ENCODE measurements at places on chromosomes 6 and 20.
A peak's percentile ranks its signal among the peaks of the same experiment; 100 is the strongest.

DNA sequence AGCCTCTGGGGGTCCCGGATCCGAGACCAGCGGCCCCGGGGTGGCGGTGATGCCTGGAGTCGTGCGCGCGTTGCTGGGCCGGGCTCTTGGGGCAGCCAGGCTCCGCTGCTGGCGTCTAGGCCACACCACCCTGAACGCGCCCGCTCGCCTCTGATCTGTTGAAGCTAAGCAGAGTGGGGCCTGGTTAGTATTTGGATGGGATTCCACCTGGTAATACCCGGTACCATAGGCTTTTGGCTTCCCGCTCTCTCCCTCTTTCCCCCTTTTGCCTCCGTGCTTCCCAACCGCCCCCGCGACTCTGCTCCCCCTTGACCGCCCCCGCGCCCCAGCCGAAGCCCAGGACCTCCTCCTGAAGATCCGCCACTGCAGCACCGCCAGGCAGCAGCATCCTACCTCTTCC, 1383.5 kb upstream of the DEFB115 start:
- peak; percentile 78 for DNase-seq

DNA sequence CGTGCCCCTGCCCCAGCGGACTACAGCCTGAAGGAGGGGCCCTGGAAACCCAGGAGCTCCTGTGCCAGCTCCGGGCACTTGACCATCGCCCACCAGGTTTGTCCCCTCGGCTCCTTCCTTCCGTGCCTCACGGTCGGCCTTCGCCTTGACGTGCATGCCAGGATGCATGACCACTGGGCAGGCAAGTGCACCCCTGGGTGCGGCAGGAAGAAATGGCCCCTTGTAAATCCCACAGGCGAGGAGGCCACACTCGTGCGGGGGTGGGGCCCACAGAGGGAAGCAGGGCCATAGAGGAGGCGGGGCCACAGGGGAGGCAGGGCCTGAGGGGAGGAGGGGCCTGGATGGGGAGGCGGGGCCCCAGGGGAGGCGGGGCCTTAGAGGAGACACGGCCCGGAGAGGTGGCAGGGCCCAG, 81.7 kb downstream of the YTHDF1 start:
- DNase-seq, result peak; percentile 66

DNA sequence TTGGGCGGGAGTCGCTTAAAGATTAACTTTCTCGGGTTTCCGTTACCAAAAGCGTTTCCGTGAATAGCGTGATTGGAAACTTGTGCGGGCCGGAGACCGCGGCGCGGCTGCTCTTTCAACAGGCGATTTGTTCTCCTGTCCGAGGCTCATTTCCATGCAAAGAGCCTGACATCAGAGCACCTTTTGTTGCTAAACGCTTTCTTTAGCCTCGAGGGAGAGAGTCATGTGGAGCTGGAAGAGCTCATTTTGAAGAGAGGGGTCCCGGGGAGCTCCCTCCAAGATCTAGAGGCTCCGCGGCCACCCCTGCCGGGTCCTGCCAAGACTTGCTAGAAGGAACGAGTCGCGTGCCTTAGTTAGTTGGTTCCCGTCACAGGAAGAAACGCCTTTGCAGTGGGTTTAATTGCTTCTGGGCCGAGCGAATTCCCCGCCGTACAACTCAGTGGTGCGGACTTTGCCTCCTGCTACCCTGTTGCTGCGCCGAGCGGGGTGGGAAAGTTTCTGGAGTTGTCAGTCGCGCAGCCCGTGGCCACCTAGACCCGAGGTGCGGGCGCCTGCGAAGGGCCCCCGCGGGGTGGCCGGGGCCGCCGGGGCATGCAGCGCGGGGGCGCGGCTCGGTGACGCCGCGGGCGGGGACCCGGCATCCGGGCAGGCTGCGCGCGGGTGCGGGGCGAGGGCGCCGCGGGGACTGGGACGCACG, at the start of gene SASH1:
Gene SASH1 (plus strand): TSS at position 489 of the 697 bp plus-strand sequence. CDS start 230 bp downstream, outside the sequence.
- peak; percentile 85 for DNase-seq

- no peak for DNase-seq
Measured at GRCh38 chr6:30885999-30886896, 1.9 kb downstream of the DDR1 start.

DNA sequence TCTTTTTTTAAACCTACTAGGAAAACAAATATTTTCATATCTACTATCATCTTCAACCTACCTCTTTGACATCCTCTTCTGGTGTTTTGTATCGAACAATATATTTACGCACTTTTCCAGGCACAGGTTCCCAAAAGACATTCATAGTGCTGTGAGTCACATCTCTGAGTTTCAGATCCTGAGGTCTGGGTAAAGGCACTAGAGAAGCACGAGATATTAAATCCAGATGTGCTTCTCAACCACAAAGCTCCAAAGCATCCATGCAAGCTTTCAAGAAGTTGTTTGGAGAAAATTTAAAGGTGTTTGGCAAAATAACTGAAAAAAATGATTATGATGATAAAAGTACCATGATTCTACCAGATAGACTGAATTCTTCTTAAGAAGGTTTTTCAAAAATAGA, 62.7 kb downstream of the COL12A1 start:
- DNase-seq, result no peak

DNA sequence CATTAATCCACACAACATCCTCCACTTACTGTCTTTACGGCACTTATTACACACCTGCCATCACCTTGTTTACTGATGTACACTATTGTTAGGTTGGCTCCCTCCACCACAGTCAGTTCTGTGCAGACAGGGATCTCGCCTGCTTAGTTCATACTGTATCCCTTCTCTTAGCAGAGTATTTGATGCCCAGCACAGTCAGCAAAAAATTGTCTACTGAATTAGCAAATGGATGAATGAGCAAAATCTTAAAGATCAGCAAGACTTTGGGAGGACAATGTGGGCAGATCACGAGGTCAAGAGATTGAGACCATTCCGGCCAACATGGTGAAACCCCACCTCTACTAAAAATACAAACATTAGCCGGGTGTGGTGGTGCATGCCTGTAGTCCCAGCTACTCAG, 109.8 kb upstream of the ATXN1 start:
- no peak for DNase-seq

DNA sequence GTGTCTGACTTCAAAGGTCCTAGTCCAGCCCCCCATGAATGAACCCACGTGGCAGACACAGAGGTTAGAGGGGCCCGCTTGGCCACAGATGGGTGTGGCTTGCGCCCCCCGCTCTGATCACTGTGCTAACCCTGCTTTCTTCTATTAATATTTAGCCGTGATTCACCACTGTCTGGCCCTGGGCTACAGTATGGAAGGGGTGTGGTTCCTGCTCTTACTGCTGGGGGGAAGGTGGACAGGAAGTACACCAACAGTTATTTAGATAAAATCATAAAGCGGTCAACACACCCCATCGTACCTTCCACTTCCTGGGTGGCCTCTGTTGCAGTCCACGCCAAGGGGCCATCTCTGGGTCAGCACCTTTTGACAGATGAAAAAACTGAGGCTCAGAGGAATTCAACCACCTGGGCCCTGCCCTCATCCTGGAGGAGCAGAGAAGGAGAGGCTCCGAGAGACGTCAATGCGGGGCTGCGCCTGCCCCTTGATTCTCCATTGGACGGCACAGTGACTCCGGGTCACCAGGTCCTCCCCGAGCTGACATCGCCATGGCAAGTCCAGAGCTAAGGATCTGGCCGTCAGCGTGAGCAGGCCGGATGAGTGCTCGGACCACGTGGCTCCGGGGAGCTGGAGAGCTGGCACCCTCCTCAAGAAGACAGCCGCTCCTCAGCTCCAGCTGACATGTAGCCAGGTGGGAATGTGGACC, 206.3 kb downstream of the PREX1 start:
- DNase-seq, result peak; percentile 44

- DNase-seq, result no peak
Measured at GRCh38 chr6:124927806-124928205, 34.4 kb upstream of the RNF217 start.

DNA sequence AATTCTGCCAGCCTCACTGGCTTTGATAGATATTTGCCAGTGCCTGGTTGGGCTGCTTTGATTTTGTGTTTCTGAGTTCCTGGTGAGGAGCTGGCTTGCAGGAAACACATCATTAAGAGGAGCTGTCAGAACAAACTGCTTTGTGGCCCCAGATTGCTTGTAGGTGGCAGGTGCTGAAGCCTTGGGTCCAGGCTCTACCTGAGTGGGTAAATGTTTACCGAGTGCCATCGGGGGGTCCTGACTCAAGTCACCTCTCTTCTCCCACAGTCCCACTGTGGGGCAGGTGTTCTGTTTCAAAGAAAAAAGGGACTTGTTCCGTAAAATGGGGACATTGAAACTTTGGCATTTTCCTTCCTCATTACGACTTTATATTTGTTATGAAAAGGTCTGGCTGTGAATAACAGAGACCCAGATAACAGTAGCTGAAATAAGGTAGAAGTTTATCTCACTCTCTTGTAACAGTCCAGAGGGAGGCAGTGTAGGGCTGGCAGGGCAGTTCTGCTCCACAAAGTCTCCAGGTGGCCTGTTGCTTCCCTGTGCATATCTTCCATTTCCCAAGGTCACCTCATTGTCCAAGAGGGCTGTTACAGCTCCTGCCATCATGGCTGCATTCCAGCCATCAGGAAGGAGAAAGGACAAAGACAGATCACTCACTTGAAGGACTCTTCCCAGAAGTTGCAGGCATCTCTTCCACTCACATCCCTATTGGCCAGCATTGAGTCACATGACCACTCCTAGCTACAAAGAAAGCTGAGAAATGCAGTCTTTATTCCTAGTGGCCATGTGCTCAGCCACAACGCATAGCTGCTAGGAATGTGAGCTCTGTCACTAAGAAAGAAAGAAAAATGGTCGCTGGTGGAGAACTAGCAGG, 149.9 kb upstream of the KCNG1 start:
- DNase-seq, result no peak

- no peak for DNase-seq
Measured at GRCh38 chr6:147149092-147149491, 55.1 kb upstream of the STXBP5 start.

GRCh38 chr6:15399641-15400470, 154.0 kb downstream of the JARID2 start:
- DNase-seq, result peak; percentile 73
